ENCODE measurements at places on chromosomes 1 and 21. TPM values are rescaled to one million over a fixed set of nuclear protein-coding genes. Genes with fewer than 3 reads are reported as not detected.

The NUP133 gene
- 33.2 TPM for polyA plus RNA-seq

The RUNX1 gene
- 5.0 TPM for polyA plus RNA-seq

The DCDC2B gene
- polyA plus RNA-seq = not detected

The MAEL gene
- 0.56 TPM for polyA plus RNA-seq

The RGS16 gene
- polyA plus RNA-seq = 58.8 TPM

The IL20 gene
- polyA plus RNA-seq = not detected

The CD2 gene
- polyA plus RNA-seq = 0.27 TPM

The S100A8 gene
- polyA plus RNA-seq = 4.3 TPM

The USH2A gene
- polyA plus RNA-seq = 0.17 TPM

The COQ8A gene
- polyA plus RNA-seq = 99.6 TPM

The ERVH48-1 gene
- not detected for polyA plus RNA-seq

The RPE65 gene
- polyA plus RNA-seq = 0.15 TPM

The AGMAT gene
- 0.61 TPM for polyA plus RNA-seq

The HOOK1 gene
- 3.7 TPM for polyA plus RNA-seq

The LCE6A gene
- polyA plus RNA-seq = not detected

The GJA4 gene
- polyA plus RNA-seq = 14.4 TPM

The KCNQ4 gene
- polyA plus RNA-seq = 1.8 TPM

The IGSF9 gene
- polyA plus RNA-seq = 43.9 TPM

The TMEM53 gene
- polyA plus RNA-seq = 19.1 TPM

The PDE4B gene
- 16.3 TPM for polyA plus RNA-seq

The HPCAL4 gene
- 20.0 TPM for polyA plus RNA-seq

The MAP10 gene
- polyA plus RNA-seq = 1.1 TPM

The ORC1 gene
- 8.3 TPM for polyA plus RNA-seq

The NENF gene
- 146 TPM for polyA plus RNA-seq

Data from brain (organoid and tissue), 16 donors.